Right ventricle myocardium superior (tissue), 1 donor: ENCODE measurements at places on chromosomes 6 and 20. TPM values are rescaled to one million over a fixed set of nuclear protein-coding genes. Genes with fewer than 3 reads are reported as not detected.

Gene MUC21
- not detected for total RNA-seq

Gene CNPY3
- 20.6 TPM for total RNA-seq

Gene CCR6
- total RNA-seq, result not detected

Gene CD40
- 7.4 TPM for total RNA-seq

Gene TINAG
- total RNA-seq, result 0.16 TPM

Gene TLDC2
- total RNA-seq, result not detected

Gene C6orf15
- not detected for total RNA-seq

Gene PTK6
- total RNA-seq, result 0.13 TPM

Gene NRN1
- total RNA-seq, result 12.6 TPM

Gene EYA2
- total RNA-seq, result 0.65 TPM

Gene YIPF3
- 64.0 TPM for total RNA-seq

Gene SNAP91
- 2.3 TPM for total RNA-seq

Gene TGM3
- not detected for total RNA-seq

Gene NRSN2
- 14.5 TPM for total RNA-seq

Gene PI16
- total RNA-seq, result 27.8 TPM

Gene TPMT
- total RNA-seq, result 12.2 TPM

Gene TRAM2
- total RNA-seq, result 11.0 TPM

Gene PSORS1C2
- not detected for total RNA-seq

Gene MATN4
- not detected for total RNA-seq

Gene SMAP1
- 27.7 TPM for total RNA-seq
